ENCODE measurements at places on chromosomes 3 and 15.

DNA sequence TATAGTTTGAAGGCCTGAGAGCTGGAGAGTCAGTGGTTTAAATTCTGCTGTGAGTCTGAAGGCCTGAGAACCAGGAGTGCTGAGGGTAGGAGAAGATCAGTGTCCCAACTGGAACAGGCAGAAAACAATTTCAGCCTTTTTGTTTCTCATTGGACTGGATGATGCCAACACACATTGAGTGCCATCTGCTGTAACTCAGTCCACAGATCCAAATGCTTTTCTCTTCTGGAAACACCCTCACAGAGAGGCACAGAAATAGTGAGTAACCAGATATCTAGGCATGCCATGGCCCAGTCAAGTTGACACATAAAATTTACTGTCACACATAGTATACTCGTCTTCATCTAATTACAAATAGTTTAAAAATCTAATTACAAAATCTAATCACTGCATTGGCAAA is 100.8 kb downstream of the NEO1 start:
- DNase-seq = no peak

DNA sequence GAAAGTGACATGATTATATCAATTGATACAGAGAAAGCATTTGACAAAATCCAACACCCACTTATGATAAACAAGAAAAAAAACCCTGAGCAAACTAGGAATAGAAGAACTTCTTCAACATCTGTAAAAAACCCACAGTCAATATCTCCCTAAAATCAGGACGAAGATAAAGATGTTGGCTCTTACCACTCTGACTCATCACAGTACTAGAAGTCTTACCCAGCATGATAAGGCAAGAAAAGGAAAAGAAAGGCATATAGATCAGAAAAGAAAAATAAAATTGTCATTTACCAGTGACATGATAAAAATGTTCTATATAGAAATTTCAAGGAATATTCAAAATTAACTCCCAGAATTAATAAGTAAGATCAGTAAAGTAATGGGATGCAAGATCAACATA is 7.2 kb upstream of the FBXW12 start:
- no peak for DNase-seq

DNA sequence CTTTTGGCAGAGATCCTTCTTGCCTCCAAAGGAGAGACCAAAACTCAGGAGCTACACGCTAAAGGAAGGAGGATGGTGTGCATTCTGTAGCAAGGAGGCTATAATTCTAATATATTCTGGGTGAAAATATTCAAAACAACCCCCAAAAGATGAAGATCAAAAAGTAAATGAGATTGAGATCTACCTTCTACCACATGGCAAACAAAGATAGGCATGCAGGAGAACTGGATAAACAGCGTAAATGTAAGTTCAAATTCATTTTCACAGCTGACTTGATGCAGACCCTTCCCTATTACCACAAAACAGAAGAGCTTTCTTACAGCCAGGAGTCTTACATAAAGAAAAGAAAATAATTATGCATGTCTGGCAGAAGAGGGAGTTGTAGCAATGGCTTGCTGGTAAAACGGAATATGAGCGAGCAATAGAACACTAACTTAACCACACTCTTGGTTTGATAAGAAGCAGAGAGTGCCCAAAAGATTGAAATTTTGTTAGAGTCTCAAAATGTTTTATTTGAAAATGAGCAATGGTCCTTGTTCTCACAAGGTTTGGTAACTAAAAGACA is 272.7 kb downstream of the MECOM start:
- no peak for DNase-seq

- DNase-seq = no peak
Observed at GRCh38 chr3:187954873-187955586, 198.9 kb upstream of the LPP start.

DNA sequence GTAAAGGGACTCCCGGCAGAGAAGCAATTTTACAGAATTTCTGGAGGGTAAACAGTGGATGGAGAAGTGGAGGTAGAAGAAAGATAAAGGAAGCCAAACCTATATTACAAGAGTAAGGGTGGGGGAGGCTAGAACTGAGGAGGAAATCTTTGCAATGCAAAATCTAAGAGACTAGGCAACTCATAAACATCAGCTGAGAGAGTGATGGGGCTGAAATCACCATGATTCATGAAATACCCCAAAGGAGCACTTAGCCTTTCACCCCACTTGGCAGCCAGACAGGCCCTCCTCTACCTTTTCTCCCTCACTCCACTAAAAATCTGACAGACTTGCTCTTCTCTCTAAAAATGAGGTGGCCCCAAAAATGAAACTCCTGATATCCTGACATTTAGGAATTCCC is 19.5 kb upstream of the ZBTB38 start:
- no peak for DNase-seq

GRCh38 chr3:57727106-57727505 is 29.0 kb upstream of the SLMAP start:
- DNase-seq = no peak

GRCh38 chr15:77023576-77024272 is 28.8 kb downstream of the PSTPIP1 start:
- DNase-seq = no peak

DNA sequence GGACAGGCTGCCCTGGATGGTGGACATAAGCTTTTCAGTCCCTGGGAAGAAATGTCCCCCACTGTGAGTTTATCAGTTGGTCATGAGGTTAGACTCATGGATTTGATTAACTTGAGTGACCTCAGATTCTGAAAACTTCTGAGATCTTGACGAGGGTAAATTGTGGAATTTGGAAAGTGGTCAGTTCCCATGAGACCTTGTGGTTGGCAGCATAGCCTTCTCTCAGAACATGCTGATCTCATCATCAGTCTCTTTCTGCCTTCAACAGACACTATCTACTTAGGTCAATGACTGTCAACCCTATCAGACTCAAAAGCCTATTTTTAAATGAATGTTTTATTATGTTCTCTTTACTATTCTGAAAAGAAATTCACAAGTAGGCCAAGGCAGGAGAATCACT is 45.6 kb upstream of the NDUFB4 start:
- no peak for DNase-seq

- no peak for DNase-seq
Observed at GRCh38 chr15:59051873-59052861, 52.8 kb upstream of the CCNB2 start.

- no peak for DNase-seq
Observed at GRCh38 chr3:107870096-107870495, 220.7 kb downstream of the CD47 start.

GRCh38 chr15:76310475-76311099 is 682 bp downstream of the ETFA start:
- no peak for DNase-seq

DNA sequence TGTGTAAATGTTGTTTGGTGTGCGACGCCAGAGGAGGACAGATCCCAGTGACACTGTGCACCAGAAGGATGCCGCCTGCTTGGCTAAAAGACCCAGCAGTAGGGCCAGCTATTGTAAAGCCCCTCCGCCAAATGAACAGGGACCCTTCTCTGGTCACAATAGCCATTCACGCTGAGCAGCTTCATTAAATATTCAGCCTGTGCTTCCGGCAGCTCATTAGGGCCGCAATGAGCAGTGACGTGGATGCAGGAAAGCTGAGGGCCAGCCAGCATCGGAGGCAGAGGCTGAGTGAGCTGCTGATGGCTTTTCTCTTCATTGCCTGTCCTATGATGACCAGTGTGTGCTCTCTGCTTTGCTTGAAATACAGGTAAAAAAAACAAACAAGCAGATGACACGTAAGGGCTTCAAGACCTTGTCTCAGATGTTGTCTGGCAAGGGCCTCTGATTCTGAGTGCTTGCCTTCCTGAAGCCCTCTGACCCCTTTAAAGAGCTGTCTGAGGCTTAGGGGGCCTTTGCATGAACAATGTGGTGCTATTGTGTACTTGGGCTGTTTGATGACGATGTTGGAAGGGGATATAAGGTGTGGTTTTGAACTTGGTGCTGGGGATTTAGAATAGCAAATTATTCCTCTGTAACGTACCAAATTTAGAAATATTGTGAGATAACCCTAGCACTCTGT is 130.4 kb downstream of the FEZF2 start:
- DNase-seq = no peak

GRCh38 chr15:38612159-38612863 is 47.7 kb upstream of the RASGRP1 start:
- no peak for DNase-seq

DNA sequence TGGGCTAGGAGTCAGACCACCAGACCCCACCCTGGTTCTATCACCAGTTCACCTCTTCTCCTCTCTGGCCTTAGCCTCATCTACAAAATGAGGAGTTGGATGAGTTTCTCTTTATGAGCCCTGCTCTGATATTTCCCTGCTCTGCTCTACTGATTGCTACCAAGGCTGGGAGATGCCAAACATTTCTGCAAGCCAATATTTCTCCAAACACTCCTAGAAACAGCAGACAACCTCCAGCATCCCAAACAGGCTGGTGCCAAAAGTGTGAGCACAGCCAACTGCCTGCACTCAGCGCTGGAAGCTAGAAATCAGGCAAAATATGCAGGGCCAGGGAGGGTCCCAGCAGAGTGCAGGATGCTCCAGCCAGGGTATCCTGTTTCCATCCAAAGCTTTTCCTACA is 10.8 kb downstream of the DAPK2 start:
- DNase-seq = no peak

DNA sequence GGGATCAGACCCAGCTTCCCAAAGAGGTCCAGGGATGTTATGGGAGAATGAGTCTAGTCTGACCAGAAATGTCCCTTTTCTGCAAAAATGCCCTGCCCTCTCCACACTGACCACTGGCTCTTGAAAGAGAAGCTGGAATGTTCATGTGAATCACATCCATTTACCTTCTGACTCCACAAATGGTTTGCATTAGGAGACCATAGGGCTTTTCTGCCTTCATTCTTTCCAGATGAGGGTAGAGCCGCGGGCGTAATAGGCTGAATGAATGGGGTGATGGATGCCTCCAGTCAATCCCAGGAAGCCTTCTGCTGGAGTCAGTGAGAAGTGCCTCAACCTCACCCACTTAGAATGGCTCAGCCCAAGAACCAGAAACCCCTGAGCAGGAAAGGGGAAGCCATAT is 47.2 kb upstream of the IREB2 start:
- DNase-seq = no peak

GRCh38 chr3:132038198-132038825 is 3.5 kb upstream of the CPNE4 start:
- DNase-seq = no peak

GRCh38 chr3:150743508-150743907 is 19.5 kb downstream of the SIAH2 start:
- no peak for DNase-seq

GRCh38 chr3:31432897-31433678 is 99.6 kb upstream of the STT3B start:
- DNase-seq = no peak

- no peak for DNase-seq
Observed at GRCh38 chr3:11692532-11692813, 48.8 kb upstream of the VGLL4 start.

DNA sequence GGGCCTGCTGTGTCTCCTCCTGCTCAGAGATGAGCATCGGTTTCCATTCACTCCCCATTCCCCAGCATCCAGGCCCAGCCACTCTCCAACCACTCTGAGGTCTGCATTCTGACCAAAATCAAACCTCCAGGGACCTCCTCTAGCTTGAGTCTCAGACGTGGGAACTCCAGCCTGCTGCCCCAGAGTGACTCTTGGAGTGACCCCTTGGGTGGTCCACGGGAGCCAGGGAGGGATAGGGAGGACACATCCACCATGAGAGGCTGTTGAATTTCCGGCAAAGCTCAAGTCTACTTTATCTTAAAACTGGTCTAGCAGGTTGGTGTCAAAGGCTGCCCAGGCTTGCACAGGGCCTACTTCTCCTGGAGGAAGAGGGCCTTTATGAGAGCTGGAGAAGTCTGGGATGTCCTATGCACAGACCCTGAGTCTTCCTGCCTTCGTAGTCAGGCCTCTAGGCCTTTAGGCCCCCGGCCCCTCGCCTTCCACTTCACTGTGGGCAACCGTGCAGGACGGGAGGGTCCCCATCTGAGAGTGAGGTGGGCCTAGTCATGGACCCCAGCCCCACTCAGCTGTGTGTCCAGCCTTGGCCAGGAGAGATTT is 8.9 kb downstream of the CISH start:
- DNase-seq = no peak

- no peak for DNase-seq
Observed at GRCh38 chr3:127014536-127015281, 31.8 kb downstream of the PLXNA1 start.

GRCh38 chr3:156631323-156631722 is 43.1 kb upstream of the TIPARP start:
- DNase-seq = no peak

- DNase-seq = no peak
Observed at GRCh38 chr15:52975941-52976449, 185.9 kb upstream of the ONECUT1 start.

- DNase-seq = no peak
Observed at GRCh38 chr3:38644016-38644661, 5.3 kb downstream of the SCN5A start.

GRCh38 chr15:54197995-54198394 is 219.8 kb downstream of the UNC13C start:
- DNase-seq = no peak

- no peak for DNase-seq
Observed at GRCh38 chr3:72144773-72145505, 360.0 kb upstream of the PROK2 start.

GRCh38 chr3:184193991-184194539 is 8.1 kb downstream of the ABCF3 start:
- DNase-seq = no peak

DNA sequence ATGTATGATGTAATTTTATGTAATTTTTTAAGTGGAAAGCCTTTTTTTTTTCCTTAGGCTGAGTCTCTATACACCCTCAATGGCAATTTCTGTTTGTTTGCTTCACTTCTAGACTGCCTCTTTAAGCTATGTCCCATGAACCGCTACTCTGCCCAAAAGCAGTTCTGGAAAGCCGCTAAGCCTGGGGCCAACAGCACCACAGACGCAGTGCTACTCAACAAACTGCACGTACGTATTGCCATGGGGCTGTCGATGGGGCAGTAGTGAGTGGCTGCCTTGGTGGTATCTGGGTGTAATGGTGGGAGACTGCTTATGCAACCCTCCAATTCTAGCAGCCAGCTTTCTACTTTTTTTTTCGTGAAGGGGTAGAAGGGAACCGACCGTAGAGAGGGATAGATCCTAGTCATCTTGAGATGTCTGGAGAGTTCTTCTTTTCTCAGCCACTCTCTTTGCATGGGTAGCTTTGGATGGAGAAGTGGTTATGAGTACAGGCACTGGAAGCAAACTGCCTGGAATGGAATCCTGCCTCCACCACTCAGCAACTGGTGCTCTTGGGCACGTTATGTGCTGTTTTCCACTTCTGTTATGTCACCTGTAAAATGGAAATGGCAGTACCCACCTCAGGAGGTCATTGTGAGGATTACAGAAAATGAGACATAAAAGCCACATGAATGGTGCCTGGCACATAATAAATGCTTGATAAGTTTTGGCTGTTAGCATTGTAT is 134.7 kb downstream of the ITPR1 start:
- DNase-seq = no peak

GRCh38 chr3:190101320-190102011 is 19.2 kb downstream of the P3H2 start:
- no peak for DNase-seq

DNA sequence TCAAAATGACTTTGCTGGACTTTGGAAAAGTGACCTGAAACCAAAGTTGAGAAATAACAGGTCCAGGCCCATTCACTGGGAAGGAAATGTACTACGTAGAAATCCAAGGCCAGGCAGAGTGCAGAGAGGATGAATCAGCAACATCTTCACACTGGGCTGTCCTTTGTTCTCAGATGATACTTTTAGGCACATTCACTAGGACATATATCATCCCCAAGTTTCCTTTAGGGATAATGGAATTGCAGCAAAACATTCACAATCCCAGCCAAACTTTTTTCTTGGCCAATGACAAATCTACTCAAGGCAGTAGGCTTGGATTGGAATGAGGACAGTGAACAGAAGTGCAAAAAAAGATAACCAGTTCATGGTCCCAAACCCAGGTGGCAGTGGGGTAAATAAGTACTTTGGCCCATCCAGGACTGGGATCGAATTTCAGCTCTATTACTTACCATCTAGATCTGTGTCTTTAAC is 75.1 kb downstream of the CLDN11 start:
- no peak for DNase-seq

Measured in cortex of kidney (tissue), 1 donor.